ENCODE measurements at places on chromosomes 11 and 22.

GRCh38 chr11:74634537-74634936 lies 42.2 kb downstream of the POLD3 start:
- peak; percentile 73 for DNase-seq

DNA sequence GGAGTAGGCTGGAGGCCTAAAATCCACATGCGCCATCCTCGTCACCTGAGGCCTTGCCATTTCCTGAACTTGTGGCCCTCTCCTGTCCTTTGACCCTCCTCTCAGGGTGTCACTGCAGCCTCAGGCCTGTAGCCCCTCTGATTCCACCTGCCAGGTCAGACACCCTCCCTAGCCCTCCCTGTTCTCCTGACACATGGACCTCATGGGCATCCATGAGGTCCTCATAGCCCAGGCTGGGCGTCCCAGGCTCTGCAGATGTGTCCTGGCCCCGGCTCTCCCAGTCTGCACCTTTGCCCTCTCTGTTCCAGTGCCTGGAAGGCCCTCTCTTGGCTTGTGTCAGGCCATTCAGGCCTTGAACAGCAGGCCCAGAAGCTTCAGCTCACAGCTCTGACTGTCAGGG lies 15.8 kb downstream of the RAB36 start:
- DNase-seq = no peak

- DNase-seq = peak; percentile 52
These were observed 110.4 kb downstream of the ELP4 start for GRCh38 chr11:31619980-31620379.

- DNase-seq = peak; percentile 48
These were observed 78.4 kb upstream of the WNT7B start for GRCh38 chr22:46055181-46055875.

- peak; percentile 98 for DNase-seq
These were observed at the start of gene RAB36 for GRCh38 chr22:23144932-23145877. TSS of gene RAB36 (plus strand) at chr22:23145477. CDS start at chr22:23146617, 1,140 bp downstream.

DNA sequence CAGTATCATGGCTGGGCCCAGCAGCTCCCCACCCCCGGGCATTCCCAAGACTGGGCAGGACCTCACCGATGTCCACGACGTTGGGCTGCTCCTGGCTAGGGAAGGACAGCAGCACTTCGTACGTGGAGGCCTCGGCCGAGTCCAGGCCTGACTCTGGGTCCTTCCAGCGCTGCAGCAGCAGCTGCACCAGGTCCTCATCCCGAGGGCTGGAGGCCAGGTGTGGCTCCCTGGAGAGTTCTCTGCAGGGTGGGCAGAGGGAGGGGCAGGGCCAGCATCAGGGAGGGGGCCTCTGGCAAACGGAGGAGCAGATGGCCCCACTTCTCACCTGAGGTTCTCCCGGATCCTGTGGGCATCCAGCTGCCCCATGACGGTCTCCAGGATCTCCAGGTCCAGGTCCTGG lies 341 bp downstream of the NAALADL1 start:
- DNase-seq = no peak
